ENCODE measurements at places on chromosomes 7 and 10.

- no peak for DNase-seq
Measured at GRCh38 chr10:30491204-30491915, 57.4 kb downstream of the MAP3K8 start.

GRCh38 chr10:59817773-59818172 lies 64.5 kb upstream of the MRLN start:
- DNase-seq: no peak

DNA sequence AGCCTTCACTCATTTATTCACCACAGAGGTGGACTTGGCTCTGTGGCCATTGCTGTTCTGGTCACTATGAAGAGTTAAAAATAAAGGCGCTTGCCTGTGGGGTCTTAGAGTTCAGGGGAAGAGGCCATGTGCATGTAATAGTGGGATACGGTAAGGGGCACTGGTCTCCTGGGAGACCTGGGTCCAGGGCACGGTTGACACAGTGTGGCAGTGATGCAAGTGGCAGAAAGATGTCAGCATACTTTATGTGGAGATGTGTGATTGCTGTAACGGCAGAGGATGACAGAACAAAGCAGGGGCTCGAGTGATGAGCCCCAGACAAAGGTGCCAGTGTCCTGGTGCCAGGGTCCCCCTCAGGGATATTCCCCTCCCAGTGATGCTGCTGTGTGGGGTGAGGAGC lies 8.6 kb downstream of the ZSCAN25 start:
- no peak for DNase-seq

- no peak for DNase-seq
Measured at GRCh38 chr7:96832092-96832662, 122.5 kb upstream of the SEM1 start.

DNA sequence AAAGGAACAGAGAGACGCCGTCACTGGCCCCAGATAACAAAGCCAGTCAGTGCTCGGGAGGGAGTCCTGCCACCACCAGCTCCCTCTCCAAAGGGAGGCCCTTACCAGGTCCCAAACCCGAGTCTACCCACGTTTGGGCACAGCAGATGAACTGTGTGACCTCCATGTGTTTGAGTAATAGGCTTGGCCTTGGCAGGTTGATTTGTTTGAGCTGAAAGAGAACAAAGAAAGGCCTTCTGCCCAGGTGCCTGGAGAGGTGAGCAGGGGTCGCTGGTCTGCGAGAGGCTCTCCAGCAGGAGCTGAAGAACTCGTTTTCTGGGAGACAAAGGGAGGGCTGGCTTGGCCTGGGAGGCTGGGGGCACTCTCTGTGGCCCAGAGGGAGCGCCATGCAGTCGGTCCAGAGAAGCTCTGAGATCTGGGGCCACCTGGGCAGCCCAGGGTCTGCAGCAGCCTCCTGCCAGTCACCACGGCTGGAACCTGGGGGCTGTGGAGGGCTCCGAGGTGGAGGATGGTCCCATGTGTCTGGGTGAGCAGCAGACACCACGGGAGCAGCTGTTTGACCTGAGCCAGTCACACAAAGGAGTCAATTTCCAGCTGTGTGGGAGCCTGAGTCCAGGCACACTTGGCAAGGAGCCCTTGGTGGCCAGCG lies 99.7 kb downstream of the PAXIP1 start:
- no peak for DNase-seq

DNA sequence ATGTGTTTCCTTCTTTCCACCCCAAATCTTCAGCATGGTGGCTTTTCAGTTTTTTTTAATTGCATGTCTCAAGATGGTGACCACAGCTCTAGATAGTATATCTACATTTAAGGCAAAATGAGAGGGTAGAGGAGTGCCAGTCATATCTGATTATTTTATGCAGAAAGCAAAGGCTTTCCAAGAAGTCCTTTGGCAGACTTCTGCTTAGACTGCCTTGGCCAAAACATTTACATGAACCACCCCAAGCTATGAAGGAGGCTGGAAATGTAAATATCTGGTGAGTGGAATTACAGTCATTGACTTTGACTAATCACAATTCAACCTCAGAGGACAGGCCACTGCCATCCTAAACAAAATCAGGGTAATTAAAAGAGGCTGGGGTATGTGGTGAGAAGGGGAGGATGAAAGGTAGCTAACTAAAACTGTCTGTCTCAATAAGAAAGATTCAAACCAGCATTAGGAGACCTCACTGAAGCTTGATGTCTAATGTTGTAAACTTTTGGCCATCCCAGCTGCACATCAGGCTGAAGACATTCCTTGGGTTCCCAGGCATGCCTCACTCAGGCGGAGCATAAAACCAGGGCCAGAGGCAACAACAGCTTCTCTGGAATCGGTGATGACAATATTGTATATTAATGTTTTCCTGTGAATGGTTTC lies 53.4 kb downstream of the PPP1R3C start:
- no peak for DNase-seq

DNA sequence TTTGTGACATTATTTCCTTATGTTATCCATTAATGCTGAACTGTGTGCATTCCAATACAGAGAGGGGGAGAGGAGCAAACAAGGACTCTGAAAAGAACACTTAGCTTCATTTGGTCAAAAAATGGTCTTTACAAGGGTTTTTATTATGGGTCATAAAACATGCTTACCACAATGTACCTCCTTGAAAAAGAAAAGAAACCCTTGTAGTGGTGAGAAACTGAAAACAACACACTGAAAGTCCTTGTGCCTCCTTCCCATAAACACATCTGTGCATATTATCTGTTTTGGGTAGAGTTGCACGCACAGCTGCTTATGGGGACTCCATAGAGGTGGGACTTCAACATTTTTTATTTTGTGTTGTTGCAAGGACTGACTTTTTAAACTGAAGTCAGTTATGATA lies 98.7 kb downstream of the CDK6 start:
- no peak for DNase-seq

GRCh38 chr10:14009371-14010100 lies 321.2 kb downstream of the FRMD4A start:
- DNase-seq: peak; percentile 85

DNA sequence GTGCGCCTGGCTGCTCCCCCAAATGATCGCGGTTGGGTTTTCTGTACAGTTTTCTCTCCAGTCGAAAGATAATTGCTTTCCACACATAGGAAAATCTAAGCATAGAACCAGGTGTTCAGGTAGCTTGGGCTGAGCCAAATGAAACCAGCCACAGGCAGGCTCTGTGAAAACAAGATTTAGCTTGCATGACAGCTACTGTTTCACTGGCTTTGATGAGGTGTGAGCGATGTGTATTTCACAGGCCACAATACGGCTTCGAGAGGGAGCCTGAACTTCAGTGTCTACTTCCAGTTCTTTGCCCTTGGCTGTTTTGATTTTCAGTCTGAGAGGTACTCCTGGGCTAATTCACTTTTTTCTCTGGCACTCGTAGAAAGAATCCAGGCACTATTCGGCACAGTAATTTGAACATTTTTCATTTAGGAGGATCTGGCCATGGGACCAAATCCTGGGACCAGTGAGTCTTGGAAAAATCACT lies 110.5 kb downstream of the JCAD start:
- no peak for DNase-seq

- peak; percentile 8 for DNase-seq
Measured at GRCh38 chr7:51242007-51242691, 74.5 kb downstream of the COBL start.

- no peak for DNase-seq
Measured at GRCh38 chr7:70154521-70155180, 556.4 kb downstream of the AUTS2 start.

GRCh38 chr10:21529032-21529910 lies 3.8 kb upstream of the SKIDA1 start:
- no peak for DNase-seq

- no peak for DNase-seq
Measured at GRCh38 chr7:13044309-13044708, 356.9 kb downstream of the ARL4A start.

- DNase-seq: no peak
Measured at GRCh38 chr7:45697576-45698136, 123.5 kb downstream of the ADCY1 start.

GRCh38 chr10:35355971-35356724 lies 19.8 kb downstream of the CCNY start:
- DNase-seq: no peak

DNA sequence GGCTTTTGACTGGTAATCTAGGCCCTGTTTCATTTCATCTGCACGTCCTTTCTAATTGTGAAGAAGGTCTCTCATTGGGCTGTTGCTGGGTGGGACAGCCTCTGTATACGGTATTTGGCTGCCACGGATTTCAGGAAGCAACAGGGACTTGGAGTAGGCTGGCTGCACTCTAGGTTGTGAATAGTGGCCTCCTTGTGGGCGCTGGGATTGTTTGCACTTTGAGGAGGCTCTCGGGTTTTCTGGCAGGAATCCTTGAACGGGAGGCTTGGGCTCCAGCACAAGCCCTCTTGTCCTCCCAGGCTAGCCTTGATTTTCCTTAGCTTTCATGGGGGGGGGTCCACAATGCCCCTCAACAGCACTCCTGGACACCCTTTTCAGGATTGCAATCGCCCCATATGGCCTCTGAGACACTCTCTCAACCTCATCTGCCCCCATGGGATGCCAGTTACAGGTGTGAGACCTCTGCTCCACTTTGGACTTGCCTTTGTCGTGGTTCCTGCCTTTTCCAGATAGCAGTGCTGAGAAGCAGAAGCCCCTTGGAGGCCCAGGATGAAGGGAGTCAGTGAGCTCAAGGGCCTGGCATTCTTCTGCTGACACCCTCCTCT lies 33.9 kb upstream of the ZNF273 start:
- no peak for DNase-seq

DNA sequence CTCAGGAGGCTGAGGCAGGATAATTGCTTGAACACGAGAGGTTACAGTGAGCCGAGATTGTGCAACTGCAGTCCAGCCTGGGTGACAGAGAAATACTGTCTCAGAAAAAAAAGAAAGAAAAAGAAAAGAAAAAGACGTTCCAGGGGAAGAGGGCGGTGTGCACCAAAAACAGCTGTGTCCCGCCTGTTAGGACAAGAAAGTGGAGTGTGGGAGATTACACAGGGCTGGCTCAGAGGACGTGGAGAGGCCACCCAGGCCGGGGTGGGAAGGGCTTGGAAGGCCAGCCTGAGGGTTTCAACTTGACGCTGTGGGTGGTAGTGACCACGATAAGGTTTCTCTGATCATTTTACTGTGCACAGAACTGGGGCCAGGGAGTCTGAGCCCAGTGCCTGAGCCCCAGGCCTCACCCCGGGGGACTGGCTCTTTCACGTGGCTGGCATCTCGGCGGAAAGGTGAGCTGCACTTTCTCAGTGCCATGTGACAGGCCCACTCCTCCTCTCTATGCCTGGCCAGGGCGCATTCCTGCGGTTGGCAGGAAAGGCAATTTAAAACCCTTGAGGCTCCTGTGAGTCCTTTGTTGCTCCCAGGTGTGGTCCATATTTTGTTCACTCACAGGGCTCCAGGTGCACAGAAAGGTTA lies 13.9 kb downstream of the RHBDD2 start:
- no peak for DNase-seq

DNA sequence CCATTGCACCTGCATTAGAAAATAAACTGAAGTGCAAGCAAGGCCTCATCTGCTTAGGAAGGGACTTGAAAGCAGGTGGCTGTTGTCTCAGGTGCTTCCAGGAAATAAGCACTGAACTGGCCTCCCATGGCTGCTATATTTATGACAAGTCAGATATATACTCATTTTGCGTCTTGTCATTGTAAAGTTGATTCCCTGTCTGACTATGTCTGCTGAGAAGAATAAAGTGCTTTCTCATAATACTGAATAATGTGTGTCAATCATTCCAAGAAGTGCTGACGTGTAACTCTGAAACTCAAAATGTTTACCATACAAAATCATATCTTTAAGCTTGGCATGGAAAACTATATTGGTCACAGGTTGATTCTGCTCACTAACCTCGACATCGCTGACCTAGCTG lies 44.9 kb upstream of the SVOPL start:
- DNase-seq: no peak

GRCh38 chr10:70330671-70331070 lies 46.9 kb upstream of the NPFFR1 start:
- DNase-seq: no peak

- no peak for DNase-seq
Measured at GRCh38 chr7:50346545-50347497, 42.3 kb downstream of the IKZF1 start.

DNA sequence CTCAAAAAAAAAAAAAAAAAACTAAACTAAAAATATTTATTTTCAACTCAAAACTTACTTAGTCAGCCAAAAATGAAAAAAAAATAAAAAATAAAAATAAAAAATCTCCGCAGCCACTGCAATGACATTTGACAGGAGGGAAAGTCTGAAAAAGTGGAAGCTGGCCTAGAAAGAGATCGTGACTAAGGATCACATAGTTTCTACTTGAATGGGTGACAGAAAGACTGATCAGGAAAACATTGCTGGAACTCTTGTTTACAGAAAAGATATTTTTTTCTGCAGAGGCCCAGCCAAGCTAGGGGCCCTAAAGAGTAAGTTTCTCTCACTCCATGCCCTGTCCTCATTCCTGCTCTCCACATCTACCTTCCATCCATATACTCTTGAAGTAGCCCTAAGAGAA lies 92.8 kb upstream of the KCND2 start:
- no peak for DNase-seq

DNA sequence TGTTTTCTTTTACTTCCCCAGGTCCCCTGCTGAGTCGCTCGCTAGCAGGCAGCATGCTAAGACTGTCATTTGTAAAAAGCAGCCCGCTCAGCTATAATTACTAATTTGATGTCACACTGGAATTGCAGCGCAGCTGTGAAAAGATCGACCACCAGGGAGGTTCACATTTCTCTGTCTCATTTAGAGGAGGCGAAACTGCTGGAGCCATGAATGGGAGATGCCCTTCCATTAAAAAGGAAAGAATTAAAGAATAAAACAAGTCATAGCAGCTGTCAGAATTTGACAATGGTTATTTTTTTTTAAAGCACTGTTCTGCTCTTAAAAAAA lies 153.5 kb downstream of the PIP4K2A start:
- no peak for DNase-seq

DNA sequence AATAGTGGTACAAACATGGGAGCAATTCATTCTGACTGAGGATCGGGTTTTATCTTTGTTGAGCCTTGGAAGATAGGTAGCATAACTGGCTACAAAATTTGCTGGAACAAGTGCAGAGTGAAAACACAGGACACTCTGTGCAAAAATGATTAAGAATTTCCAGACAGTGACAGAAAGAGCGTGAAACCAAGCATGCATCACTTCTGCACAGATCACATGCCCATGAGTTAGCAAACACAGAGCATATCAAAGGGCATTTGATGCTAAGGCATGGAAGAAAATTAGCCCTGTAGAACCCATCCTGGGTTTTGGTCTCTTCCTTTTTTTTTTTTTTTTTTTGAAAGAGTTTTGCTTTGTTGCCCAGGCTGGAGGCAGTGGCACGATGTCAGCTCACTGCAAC lies 28.3 kb downstream of the TECTB start:
- DNase-seq: no peak

DNA sequence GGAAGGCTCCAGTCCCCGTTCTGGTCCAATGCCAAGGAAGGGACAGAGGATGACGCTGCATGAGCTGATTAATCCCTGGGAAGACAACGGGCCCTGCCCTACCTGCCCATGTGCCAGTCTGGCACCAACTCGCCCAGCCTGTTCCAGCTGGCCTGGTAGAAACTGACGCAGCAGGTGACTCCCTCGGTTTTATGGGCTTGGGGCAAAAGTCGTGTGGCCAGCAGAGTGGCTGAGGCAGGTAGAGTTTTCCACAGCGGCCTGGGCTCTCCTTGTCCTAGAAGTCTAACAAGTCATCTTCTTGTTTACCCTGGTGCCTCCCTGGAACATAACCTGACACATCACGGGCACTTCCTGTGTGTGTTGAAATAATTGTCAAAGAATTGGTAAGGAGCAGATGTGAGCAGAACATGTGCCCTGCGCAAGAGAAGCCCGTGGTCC lies 20.4 kb upstream of the LMTK2 start:
- DNase-seq: no peak

Measured in NCI-H1048 (cell line).